Adrenal gland (tissue), 19 donors: ENCODE measurements at places on chromosomes 6 and 20. TPM values are rescaled to one million over a fixed set of nuclear protein-coding genes. Genes with fewer than 3 reads are reported as not detected.

DNA sequence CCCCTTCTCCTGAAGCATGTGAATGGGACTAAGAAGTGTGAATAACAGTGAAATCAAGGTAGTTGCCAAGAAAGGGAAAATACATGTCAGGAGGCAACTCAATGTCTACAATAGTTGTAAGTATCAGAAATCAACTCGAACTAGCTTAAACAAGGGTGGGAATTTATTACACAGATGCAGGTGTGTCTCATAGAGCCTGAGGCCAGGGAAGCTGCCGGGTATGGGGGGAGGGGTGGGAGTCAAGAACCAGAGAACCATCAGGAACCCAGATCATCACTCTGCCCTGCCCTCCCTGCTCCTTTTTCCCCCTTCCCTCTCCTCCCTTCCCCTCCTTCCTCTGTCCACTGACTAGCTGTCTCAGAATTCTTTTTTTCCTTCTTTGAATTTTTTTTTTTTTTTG, 34.9 kb upstream of the BMP6 start:
- no peak for DNase-seq

- no peak for DNase-seq
Observed at GRCh38 chr6:96755096-96755495, 82.2 kb downstream of the GPR63 start.

- DNase-seq: no peak
Observed at GRCh38 chr20:52105442-52106422, 85.8 kb downstream of the ZFP64 start.

GRCh38 chr6:110552901-110553641, 76.7 kb upstream of the SLC22A16 start:
- no peak for DNase-seq

MATN4 gene
- not detected for total RNA-seq

DNA sequence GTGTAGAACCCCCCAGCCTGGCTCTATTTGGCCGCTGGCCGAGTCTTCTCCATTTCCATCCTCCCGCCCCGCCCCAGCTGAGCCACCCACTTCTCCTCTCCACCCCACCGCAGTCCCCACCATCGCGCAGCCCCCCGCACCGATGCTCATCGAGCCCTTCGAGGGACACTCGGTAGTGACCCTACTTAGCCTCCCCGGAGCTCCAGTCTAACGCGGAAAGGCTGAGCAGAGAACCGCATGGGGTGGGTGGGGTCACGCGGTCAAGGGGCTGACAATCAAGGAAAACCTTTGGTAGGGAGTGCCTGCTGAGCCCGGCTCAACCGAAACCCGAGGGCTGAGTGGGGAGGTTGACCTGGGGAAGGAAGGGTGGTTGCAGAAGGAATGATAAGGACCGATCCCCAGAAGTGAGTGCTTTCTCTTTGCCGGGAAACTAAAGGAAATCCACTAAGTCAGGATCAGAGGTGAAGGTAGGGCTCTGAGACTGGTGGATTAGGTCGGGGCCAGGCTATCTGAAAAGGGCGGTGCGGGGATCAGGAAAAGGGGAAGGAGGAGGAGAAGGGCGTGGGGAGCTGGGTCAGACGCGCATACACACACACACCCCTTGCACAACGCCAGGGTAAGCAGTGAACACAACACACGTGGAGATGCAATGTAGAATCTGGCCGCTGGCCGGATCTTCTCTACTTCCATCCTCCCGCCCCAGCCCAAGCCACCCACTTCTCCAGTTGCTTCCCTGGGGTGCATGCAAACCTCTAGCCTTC, 49.8 kb downstream of the CPXM1 start:
- peak; percentile 51 for DNase-seq

DNA sequence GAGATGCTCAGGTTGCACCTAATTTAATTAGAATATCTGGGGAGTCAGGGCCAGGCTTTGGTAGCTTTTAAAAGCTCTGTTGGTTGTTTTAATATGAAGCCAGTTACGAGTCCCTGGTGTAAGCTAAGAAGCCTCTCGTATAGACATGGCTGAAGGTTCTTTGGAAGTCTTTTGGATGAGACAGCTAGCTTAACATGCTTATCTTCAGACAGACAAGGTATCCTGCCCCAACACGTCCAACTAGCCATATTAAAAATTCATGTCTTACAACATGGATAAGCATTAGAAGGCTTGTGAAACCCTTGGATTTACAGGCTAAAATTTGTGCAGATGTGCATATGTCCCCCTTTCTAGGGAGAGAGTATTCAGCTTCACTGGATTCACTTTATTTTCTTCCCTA, 105.7 kb upstream of the KCNK16 start:
- DNase-seq: no peak

DHX35 gene
- total RNA-seq: 5.5 TPM

GRCh38 chr20:6590891-6591637, 176.4 kb upstream of the BMP2 start:
- DNase-seq: no peak

DNA sequence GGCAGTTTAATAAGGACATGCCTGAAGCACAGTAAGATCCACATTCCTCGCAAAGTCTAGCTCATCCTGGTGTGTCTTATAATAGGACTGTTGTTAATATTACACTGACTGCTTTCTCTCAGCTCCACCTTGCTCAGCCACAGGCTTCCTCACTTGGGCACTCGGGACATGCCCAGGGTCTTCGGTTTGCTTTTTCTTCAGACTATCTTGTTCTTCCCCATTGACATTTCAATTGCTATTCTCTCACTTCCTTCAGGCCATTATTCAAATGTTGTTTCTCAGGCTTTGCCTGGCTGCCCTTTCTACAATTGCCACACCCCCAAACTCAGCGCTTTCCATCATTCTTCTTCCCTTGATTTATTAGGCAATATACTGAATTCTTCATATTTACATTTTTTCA, 274.8 kb upstream of the RGS17 start:
- DNase-seq: no peak

DNA sequence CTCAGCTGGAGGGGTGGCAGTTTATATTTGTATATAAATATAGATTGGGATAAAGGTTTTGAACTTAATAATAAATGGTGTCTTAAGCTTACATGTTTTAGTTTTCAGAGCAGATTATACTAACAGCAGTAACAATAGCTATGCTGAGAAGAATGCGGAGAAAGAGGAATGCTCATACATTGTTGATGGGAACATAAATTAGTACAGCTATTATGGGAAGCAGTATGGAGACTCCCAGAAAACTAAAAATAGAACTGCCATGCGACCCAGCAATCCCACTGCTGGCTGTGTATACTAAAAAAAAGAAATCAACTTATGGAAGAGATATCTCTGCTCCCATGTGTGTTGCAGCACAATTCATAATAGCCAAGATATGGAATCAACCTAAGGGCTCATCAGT, 127.9 kb downstream of the BCKDHB start:
- DNase-seq: no peak

FAM217A gene
- not detected for total RNA-seq

DNA sequence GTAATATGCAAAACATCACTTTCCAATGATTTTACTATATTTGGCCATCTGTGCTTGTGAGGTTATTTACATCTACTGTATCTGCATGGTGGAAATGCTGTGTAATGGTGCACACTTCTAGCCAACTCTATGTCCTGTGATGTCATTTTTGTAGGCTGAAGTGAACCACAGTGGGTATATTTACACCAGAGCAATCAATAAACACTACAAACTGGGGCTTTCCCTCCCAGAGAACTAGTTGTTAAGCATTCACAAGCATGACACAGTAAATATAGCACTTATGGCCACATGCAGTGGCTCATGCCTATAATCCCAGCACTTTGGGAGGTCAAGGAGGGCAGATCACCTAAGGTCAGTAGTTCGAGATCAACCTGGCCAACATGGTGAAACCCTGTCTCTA, 4.9 kb downstream of the SLC22A2 start:
- no peak for DNase-seq

DNA sequence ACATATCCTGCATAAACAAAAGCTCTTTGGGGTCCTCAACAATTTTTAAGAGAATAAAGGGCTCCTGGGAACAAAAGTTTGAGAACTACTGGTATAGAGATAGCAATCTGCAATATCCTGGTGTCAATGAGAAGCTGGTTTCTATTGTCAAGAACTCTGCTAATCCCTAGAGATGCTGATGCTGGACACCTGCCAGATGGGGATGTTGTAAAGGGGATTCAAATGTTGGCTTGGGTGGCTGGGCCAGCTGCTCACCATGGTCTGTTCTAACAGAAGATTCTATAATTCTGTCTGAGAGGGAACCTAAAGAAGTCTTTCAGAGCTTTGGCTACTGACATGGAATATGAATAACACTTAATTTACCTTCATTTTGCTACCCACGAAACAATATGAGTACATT, 137.8 kb downstream of the BTBD9 start:
- DNase-seq: no peak

LY6G6F gene
- not detected for total RNA-seq

DNA sequence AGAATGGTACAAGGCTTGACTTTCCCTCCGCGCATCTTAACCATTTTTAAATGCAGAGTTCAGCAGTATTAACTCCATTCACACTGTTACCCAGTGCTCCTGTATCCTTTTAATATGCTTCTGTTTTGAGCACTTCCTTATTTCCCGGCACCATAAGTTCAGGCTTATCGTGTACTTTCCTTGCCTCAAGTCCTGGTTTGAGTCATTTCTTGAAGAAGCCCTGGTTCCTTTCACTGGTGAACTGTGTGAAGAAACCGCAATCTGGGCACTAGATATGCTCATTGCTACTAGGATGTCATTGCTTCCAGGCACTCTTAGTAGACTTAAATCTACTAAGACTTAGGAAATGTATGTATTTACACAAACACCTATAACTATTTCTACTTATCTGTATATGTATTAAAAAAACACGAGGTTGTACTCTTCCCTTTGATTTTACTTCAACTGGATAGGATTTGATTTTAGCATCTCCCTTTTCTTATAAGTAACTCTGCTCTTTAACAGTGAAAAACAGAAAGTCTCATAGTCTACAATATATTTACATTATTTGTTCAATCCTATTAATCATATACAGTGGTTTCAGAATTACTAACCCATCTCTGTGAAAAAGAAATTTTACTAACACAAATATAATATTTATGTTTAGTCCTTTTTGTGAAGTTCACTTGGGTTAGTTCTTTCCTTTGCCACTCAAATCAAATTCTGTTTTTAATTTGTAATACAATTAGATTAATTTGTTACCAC, 135.5 kb downstream of the CDKAL1 start:
- no peak for DNase-seq

DNA sequence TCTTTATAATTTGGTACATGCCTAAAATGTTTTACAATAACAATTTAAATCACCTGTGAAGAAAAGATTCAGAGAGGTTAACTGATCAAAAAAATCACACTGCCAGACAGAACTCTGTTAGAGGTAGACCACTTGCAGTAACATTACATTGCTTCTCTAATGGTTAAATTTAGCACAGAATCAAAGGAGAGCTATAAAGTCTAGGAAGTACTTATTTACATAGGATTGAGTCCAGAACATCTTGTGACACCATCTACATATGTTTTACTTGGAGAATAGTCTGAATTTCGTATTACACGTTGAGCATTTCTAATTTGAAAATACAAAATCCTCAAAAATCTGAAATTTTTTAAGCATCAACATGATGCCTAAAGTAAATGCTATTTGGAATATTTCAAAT, 17.2 kb upstream of the TBC1D20 start:
- DNase-seq: no peak

DNA sequence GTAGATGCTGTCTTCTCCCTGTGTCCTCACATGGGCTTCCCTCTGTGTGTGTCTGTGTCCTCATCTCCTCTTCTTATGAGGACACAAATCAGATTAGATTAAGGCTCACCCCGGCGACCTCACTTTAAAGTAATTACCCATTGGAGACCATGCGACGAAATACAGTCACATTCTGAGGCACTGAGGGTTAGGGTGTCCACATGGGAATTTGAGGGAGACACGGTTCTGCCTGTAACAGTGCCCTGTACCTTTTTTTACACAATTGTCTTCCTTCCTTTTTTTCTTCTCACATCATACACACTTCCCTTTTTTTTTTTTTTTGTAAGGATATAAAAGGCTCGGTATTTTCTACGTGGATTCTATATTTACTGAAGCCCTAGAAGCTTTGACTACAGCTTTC, 48.9 kb downstream of the DEK start:
- DNase-seq: no peak

GRCh38 chr6:72619883-72620696, 1.8 kb upstream of the KCNQ5 start:
- DNase-seq: peak; percentile 23

L3MBTL1 gene
- 21.0 TPM for total RNA-seq

DNA sequence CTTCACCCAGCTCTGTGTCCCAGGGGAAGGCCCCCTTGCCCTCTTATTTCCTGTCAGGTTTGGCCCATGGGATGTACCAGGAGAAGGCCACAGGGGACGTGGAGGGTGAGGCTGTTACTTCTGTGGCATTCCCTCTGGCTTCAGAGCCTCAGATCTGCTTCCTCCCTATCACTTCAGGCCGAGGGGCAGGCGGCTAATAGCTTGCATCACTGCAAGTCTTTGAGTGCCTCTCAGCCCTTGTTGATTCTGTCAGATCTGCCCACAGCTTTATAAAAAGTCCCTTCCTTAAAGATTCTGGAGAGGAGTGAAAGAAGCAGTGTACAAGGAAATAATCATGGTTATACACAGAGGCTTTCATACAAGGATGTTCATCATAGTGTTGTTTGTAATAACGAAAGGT, 86.9 kb downstream of the LRFN2 start:
- no peak for DNase-seq

DNA sequence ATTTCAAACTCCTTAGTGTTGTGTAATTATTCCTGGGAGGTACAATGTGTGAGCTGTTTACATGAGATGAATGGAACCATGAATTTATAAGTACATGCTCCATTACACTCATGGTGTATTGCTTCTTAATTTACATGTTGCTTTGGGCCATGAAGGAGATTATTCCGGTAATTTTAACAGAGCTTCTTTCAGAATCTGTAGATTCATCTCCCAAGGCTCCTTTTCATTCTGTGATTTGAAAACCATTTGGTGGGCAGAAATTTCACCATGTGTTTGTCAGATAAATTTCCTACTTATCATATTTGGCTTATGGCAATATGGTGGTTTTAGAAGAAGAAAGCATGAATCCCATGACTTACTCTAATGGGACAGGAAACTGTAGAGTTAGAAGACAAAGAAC, 421.6 kb upstream of the EYS start:
- DNase-seq: no peak

DNA sequence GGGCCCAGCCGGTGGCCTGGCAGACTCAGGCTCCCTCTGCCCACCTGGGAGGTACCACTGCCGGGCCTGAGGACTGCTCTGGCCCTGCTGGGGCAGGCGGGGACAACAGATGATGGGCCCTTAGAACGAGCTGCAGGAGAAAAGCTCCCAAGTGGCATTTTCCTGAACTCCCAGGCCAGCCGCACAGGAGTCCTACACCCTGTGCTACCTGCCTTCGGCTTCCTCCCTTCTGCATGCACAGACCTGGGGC, 41.3 kb downstream of the DSTN start:
- DNase-seq: no peak

GRCh38 chr20:33401184-33401920, at the start of gene CDK5RAP1:
Gene CDK5RAP1, minus strand, starts transcription at chr20:33401519. Its CDS starts 4,455 bp downstream, at chr20:33397064.
- DNase-seq: peak; percentile 90

SRSF12 gene
- 0.26 TPM for total RNA-seq
